Karpas-422 (cell line): ENCODE measurements at places on chromosomes 1 and 21. TPM values are rescaled to one million over a fixed set of nuclear protein-coding genes. Genes with fewer than 3 reads are reported as not detected.

The CFAP74 gene
- not detected in 2 replicates for total RNA-seq

The SAMSN1 gene
- not detected in 2 replicates for total RNA-seq

The KIAA0040 gene
- 48.5 and 86.6 TPM in 2 replicates for total RNA-seq

The IGSF21 gene
- 0.26 TPM in 1 of 2 replicates, not detected in the other for total RNA-seq

The KCNC4 gene
- 1.5 and 1.6 TPM in 2 replicates for total RNA-seq

The ADCY10 gene
- 0.14 TPM in 1 of 2 replicates, not detected in the other for total RNA-seq

The TNFRSF9 gene
- not detected in 2 replicates for total RNA-seq

The ACKR1 gene
- total RNA-seq, result not detected in 2 replicates
